ENCODE measurements at places on chromosomes 7 and 10.

GRCh38 chr10:13348216-13349017, at the start of gene SEPHS1:
TSS of gene SEPHS1 (minus strand) at chr10:13348293. CDS start at chr10:13344950, 3,343 bp downstream.
- 0 out of 2 replicates have a peak, but pooled peaks cover 3% of the 10 kb centered on the region for H3K36me3 ChIP-seq
- peak within 1 kb of the TSS; percentile 55 for H3K4me3 ChIP-seq
- peak; percentile 54 for DNase-seq

DNA sequence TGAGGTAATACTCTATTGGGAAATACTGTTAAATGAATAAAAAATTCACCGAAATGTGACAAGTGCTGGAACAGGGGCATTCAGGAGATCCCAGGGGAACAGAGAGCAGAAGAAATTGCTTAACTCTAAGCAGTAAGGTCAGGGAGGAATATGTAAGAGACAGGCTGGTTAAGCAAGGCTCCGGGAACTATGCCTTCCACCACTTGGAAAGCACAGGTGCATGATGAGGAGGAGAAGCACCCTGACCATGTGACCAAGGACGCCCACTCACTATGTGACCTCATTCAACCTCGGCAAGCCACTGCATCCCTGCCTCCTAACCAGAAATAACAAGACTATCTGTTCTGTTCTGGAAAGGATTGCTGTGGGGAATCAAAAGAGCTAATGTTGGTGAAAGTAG, 218.4 kb downstream of the ELMO1 start:
- H3K4me3 ChIP-seq = no peak overlapping the region
- no peak for DNase-seq
- no peaks in the 10 kb centered on the region for H3K27me3 ChIP-seq
- H3K4me1 ChIP-seq = peaks cover 3% of the 10 kb centered on the region
- H3K27ac ChIP-seq = no peak overlapping the region
- no peaks in the 10 kb centered on the region for H3K36me3 ChIP-seq

DNA sequence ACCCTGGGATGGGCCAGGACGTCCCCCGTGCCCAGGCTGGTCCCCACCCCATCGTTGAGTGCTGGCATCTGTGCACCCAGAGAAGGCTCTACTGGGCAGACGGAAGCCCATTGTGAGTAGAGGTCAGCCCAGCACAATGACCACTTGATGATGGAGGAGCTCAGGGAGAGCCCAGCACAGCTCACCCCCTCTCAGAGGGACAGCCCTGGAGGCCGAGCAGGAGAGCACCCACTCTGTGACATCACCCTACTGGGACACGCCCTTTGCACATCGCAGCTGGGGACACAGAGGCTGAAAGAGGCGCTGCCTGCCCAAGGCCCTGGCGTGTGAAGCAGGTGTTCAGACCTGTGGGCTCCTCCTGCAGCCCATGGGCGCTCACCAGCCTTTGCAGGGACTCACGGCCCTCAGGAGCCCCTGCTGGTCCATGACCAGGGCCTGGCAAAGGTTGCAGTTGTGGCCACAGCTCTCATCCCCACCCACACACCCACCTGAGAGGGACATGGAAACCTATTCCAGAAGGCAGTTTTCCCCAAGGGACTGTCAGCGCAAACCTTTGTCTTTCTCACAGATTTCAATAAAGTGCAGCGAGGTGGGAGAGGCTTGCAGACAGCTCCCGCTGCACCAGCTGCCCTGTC, 67.2 kb upstream of the PPP2R2D start:
- H3K4me3 ChIP-seq = no peak overlapping the region
- H3K27me3 ChIP-seq = no peaks in the 10 kb centered on the region
- H3K36me3 ChIP-seq = no peaks in the 10 kb centered on the region
- H3K27ac ChIP-seq = no peak overlapping the region

- peak; percentile 95 for DNase-seq
- H3K4me1 ChIP-seq = peaks cover 10% of the 10 kb centered on the region
- H3K4me3 ChIP-seq = no peak overlapping the region
- no peak overlapping the region for H3K27ac ChIP-seq
- no peaks in the 10 kb centered on the region for H3K27me3 ChIP-seq
These were observed 98.4 kb upstream of the PODXL start for GRCh38 chr7:131654668-131655326.

GRCh38 chr10:55146032-55146431, 345.0 kb upstream of the PCDH15 start:
- no peaks in the 10 kb centered on the region for H3K27me3 ChIP-seq
- no peak overlapping the region for H3K27ac ChIP-seq
- no peak overlapping the region for H3K4me3 ChIP-seq
- no peak for DNase-seq

DNA sequence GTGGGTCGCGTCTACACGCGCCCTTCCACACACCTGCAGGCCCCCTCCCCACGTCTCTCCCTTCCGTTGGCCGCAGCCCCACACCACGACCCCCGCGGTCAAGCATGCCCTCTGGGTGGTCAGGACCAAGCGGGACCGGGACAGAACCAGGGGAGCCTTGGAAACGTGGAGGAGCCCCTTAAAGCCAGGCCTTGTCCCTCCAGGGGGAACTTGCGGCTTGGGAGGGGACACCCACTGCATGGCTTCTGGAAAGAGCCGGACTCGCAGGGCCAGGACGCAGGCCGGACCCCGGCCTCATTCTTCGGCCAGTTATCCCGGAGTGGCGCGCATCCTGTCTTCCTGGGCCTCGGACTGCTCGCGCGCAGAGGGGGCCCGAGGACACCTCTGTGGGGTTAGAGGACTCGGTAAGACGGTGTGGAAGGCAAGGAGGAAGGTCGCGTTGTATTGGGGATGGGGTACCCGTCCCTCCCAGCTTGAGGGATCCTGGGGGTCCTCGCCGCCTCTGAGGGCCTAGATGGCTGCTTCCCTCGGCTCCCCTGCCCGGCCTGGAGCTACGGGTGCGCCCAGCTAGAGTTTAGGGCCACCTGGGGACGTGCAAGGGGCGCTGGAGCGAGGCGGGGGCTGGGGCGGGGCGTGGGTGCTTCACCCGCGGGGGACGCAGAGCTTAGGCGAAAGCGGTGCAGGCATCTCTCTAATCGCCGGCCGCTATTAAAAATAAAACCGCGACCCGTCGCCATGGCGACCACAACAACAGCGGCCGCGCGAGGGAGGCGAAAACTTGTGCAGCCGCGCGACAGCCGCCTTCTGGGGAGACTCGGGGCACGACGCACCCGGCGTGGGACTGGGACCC, 1.8 kb upstream of the PDGFA start:
- H3K4me1 ChIP-seq = peaks cover 4% of the 10 kb centered on the region
- H3K4me3 ChIP-seq = peak overlapping the region; percentile 31
- DNase-seq = no peak
- no peaks in the 10 kb centered on the region for H3K36me3 ChIP-seq
- H3K27me3 ChIP-seq = peaks cover 26% of the 10 kb centered on the region
- H3K27ac ChIP-seq = no peak overlapping the region

- H3K4me3 ChIP-seq = no peak overlapping the region
- no peak overlapping the region for H3K27ac ChIP-seq
- no peaks in the 10 kb centered on the region for H3K27me3 ChIP-seq
- DNase-seq = no peak
- H3K36me3 ChIP-seq = peaks cover 10% of the 10 kb centered on the region
These were observed 55.3 kb upstream of the NCAPG2 start for GRCh38 chr7:158759749-158760444.

GRCh38 chr7:40720416-40720815, 585.6 kb downstream of the SUGCT start:
- no peak overlapping the region for H3K27ac ChIP-seq
- H3K36me3 ChIP-seq = no peaks in the 10 kb centered on the region
- no peak overlapping the region for H3K4me3 ChIP-seq
- no peaks in the 10 kb centered on the region for H3K27me3 ChIP-seq

Measured in iPS DF 6.9 (cell line).